NCI-H524 treated with DMSO at 0.1 percent for 48 hours (cell line): ENCODE measurements at places on chromosomes 13 and 19.

DNA sequence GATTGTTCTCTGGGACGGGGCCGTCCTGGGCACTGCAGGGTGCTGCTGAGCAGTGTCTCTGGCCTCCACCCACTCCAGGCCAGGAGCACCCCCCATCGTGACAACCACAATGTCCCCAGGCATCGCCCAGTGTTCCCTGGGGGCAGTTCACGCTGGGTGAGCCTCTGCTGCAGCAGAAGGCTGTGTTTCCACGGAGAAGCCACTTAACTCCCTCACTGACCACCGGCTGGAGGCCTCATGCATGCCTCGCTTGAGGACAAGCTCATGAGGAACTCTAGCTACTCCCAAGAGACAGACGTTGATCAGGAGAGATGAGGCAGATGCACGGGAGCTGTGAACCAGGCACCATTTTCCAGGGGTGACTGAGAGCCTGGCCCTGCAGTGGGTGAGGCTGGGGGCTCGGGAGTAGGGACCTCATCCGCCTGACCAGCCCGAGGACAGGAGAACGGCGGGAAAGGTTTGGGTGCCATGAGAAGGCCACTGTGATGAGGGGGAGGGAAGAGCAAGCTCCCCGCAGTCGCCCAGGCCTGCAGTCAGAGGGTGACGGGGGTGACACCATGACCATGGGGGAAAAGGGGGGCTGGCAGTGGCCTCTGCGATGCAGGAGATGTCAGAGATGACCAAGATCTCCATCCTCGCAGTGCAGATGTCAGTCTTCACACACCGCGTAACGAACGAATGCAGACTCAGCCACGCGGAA, 5.1 kb downstream of the SLC39A3 start:
- DNase-seq, result no peak

- no peak for DNase-seq
Observed at GRCh38 chr19:16017138-16017490, 59.2 kb upstream of the TPM4 start.

- no peak for DNase-seq
Observed at GRCh38 chr19:17576758-17577456, 21.5 kb downstream of the COLGALT1 start.

DNA sequence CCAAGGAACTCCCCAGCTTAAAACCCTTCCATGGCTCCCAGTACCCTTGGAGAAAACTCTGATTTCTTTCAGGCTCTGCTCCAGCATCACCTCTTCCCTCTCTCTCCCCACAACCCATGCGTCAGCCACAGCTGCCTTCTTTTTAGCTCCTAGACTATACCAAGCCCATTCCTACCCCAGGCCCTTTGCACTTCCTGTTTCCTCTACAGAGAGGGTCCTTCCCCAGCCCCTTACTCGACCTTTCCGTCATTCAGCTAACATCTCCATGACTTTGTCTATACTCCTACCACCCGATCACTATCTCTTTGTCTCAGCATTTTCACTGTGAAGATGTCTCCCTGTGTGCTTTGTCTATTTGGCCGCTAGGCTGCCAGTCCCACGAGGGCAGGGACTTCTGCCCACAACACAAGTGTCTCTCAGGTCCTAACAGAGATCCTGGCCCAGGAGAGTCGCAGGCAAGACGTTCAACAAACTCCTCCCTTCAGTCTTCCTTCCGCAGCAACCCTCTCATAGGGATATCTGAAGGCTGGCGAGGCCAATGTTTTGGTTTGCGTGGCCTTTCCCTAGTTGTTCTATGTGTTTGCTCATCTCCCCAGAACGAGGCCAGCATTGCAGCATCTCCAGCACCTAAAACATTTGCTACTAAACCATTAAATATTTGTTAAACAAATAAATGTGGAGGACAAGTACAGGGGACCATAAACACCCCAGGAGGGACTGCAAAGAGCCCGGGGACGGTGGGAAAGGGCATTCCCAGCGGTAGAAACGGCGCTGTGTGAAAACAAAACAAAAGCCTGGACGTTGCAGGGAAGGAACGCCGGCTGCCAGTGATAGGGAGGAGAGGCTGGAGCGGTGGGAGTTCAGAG, 816 bp downstream of the CCNP start:
- DNase-seq, result no peak

GRCh38 chr13:112187527-112188297, 120.8 kb downstream of the SOX1 start:
- no peak for DNase-seq

DNA sequence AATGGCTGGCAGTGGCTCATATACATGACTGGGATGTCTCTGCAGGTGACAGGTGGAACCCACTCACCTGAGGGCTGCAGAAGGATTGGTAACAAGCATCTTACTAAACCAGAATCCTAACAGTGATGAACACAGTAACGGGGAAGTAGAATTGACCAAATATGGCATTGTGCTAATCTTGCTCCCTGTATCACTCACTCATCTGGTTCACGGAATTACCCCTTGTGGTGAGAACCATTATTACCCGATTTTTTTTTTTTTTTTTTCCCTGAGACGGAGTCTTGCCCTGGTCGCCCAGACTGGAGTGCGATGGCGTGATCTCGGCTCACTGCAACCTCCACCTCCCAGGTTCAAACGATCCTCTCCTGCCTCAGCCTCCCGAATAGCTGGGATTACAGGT, 69.5 kb downstream of the PTPRS start:
- DNase-seq, result no peak

GRCh38 chr13:59345311-59345710, 818.4 kb downstream of the DIAPH3 start:
- DNase-seq, result no peak

DNA sequence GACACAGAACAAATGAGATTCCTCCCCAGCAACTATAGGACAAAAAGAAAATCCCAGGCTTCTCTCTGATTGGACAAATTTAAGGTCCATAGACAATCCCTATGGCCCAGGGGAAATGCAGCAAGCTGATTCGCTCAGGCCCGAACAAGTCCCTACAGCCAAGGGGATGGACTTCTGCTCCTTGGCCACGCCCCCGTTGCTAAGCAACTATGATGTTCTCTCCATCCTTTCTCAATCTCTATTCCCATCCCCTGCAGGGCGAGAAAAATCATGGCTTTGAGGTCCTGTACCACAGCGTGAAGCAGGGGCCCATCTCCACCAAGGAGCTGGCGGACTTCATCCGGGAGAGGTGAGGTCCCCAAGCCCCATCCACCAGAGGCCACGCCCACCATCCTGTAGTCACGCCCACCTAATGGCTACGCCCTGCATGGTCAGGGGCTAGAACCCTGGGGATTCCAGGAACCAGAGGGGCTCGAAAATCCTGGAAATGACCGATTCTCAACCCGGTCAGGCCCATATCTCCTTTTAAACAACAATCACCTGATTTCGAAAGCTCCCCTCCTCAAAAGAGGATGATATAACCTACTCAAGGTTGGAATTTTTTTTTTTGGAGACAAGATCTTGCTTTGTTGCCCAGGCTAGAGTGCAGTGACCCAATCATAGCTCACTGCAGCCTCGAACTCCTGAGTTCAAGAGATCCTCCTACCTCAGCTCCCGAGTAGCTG, 11.4 kb downstream of the FCHO1 start:
- DNase-seq, result peak; percentile 88

DNA sequence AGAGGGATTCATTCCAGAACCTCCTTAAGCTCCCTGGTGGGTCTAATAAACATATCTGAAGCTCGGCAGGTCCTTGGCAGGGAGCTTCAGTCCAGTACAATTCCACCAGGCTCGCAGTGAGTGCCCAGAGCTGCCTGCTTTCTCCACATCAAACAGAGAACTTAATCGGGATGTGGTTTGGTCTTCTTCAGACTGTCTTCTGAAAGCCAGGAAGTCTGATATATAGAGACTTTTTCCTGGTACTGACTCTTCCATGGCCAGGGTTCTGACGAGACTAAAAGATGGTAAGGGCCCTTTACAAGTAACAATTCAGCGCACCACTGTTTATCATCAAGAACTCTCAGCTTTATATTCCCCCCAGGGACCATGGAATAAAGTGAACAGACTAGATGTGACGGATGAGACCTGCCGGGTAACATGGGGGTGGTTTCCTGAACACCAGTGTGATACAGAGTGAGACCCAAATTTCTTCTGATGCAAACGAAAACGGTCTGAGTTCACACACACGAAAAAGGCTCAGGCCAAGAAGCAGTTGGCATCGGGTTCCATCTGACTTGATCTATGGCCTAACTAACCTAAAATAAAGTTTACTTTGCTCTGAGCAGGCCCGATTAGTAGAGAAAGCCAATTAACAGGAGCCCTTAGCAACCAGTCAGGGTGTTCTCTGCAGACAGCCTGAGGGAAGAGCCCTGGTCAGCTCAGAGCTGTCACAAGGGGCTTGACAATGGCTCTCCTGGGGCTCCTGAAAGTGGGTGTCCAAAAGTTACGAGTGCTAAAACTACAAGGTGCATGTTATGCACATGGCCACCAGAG, 29.0 kb downstream of the RANBP3 start:
- no peak for DNase-seq

- DNase-seq, result no peak
Observed at GRCh38 chr13:28299916-28300315, 161.6 kb downstream of the PAN3 start.

GRCh38 chr13:110183910-110184309, 123.0 kb downstream of the COL4A1 start:
- peak; percentile 96 for DNase-seq

- no peak for DNase-seq
Observed at GRCh38 chr13:111338841-111339240, 18.4 kb downstream of the TEX29 start.

GRCh38 chr19:35851213-35852028, 883 bp downstream of the NPHS1 start:
- DNase-seq, result no peak

DNA sequence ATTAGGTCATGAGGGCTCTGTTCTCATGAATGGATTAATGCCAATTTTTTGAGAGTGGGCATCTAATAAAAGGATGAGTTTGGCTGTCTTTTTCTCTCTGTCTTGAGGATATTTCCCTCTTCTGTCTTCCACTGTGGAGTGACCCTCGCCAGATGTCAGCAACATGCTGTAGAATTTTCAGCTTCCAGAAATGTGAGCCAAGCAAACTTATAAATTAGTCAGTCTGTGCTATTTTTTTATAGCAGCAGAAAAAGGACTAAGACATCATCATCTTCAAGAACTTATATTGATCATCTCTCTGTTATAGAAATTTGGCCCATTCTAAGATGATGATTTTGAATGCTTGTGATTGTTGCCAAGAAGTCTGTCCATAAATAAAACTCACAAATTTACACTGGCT, 431.4 kb downstream of the FGF9 start:
- no peak for DNase-seq

GRCh38 chr13:109968876-109969577, 182.6 kb upstream of the IRS2 start:
- no peak for DNase-seq

DNA sequence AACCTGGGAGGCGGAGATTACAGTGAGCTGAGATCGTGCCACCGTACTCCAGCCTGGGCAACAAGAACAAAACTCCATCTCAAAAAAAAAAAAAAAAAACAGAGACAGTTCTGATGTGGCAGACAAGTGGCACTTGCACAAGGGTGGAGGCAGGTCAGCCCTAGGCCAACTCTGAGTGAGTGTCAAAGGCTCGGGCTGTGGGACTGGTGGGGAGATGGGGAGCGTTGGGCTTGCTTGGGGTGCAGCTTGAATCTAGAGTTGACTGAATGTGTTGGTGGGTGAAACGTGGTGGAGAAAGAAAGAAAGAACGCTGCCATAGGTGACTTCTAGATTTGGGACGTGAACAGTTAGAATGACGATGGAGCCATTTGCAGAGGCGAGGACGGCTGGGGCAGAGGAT, 121.3 kb upstream of the SPACA7 start:
- no peak for DNase-seq

DNA sequence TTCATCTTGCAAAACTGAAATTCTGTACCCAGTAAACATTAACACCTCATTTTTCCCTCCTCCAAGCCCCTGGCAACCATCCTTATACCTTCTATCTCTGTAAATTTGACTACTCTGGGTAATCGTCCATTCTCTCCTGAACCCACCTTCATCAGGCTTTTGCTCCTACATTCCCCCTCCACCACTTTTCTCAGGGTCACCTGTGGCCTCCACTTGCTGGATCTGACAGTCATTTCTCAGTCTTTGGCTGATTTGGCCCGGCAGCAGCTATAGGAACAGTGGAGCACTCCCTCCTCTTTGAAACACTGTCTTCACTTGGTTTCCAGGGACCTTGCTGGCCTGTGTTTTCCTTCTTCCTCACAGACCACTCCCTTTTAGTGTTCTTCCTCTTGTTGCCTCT, 83.5 kb downstream of the LRCH1 start:
- DNase-seq, result no peak

- DNase-seq, result peak; percentile 7
Observed at GRCh38 chr13:82356667-82357410, 1525.4 kb downstream of the SLITRK1 start.

DNA sequence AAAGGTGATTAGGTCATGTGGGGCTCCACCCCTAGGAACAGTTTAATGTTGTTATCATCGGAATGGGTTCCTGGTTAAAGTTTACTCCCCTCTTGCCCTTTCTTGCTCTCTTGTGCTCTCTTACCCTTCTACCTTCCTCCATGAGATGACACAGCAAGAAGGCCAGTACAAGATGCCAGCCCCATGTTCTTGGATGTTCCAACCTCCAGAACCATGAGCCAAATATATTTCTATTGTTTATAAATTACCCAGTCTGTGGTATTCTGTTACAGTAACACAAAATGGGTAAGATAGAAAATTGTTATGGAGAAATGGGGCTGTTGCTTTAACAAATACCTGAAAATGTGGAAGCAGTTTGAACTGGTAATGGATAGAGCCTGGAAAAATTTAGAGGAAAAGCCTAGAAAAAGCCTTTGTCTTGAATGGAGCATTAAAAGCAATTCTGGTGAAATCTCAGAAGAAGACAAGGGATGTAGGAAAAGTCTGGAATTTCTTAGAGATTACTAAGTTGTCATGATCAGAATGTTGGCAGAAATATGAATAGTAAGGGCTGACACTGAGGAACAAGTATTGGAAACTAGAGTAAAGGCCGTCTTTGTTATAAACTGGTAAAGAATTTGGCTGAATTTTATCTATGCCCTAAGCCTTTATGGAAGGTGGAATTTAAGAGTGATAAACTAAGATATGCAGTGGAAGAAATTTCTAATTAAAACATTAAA, 53.5 kb upstream of the TSC22D1 start:
- no peak for DNase-seq

- DNase-seq, result no peak
Observed at GRCh38 chr13:63396746-63397145, 1981.1 kb upstream of the PCDH20 start.

DNA sequence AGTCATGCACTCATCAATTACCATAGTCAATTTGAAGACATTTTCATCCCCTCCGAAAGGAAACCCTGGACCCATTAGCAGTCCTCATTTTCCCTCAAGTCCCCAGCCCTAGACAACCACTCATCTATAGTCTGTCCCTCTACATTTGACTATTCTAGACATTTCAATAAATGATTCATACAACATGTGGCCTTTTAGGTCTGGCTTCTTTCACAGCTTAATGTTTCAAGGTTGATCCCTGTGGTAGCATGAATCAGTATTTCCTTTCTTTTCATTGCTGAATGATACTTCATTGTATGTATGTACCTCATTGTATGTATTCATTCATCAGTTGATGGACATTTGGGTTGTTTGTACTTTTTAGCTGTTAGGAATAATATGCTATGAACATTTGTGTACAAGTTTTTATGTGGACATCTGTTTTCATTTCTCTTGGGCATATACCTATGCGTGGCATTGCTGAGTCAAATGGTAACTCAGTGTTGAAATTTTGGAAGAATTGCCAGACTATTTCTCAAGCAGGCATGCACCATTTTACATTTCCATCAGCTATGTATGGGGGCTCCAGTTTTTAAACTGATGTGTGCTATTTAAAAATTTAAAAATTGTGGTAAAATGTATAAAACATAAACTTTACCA, 18.4 kb downstream of the SPATA13 start:
- no peak for DNase-seq
